ENCODE measurements at places on chromosomes 6 and 20. TPM values are rescaled to one million over a fixed set of nuclear protein-coding genes. Genes with fewer than 3 reads are reported as not detected.
A peak's percentile ranks its signal among the peaks of the same experiment; 100 is the strongest.

DNA sequence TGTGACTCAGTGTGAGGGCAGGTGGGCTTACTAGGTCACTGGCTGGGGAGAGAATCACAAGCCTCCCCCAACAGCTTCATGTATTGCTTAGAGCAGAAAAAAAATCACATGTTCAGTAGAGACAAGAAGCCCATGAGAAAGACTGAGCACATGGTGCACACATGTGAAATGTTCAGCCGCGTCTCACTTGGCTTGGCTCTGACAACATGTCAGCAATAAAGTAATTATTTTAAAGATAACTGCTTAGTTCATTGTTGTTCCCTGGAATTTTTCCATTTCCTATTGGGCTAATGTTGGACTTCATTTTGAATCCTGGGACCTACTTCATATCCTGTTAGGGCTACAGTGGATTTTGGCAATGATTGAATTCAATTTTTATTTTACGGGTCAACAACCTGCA is 222.6 kb downstream of the C6orf118 start:
- H3K36me3 ChIP-seq, result no peaks in the 10 kb centered on the region
- H3K4me1 ChIP-seq, result no peaks in the 10 kb centered on the region

The PPP1R14C gene
- 0.26 TPM for total RNA-seq

GRCh38 chr20:32985596-32985995 is 18.6 kb downstream of the SUN5 start:
- peaks cover 4% of the 10 kb centered on the region for H3K4me1 ChIP-seq
- H3K36me3 ChIP-seq, result no peaks in the 10 kb centered on the region
- DNase-seq, result no peak
- no peak overlapping the region for H3K27ac ChIP-seq

- DNase-seq, result no peak
- H3K4me3 ChIP-seq, result no peak overlapping the region
- H3K27ac ChIP-seq, result no peak overlapping the region
- no peaks in the 10 kb centered on the region for H3K4me1 ChIP-seq
These were observed 83.8 kb upstream of the ELOVL5 start for GRCh38 chr6:53432318-53433161.

DNA sequence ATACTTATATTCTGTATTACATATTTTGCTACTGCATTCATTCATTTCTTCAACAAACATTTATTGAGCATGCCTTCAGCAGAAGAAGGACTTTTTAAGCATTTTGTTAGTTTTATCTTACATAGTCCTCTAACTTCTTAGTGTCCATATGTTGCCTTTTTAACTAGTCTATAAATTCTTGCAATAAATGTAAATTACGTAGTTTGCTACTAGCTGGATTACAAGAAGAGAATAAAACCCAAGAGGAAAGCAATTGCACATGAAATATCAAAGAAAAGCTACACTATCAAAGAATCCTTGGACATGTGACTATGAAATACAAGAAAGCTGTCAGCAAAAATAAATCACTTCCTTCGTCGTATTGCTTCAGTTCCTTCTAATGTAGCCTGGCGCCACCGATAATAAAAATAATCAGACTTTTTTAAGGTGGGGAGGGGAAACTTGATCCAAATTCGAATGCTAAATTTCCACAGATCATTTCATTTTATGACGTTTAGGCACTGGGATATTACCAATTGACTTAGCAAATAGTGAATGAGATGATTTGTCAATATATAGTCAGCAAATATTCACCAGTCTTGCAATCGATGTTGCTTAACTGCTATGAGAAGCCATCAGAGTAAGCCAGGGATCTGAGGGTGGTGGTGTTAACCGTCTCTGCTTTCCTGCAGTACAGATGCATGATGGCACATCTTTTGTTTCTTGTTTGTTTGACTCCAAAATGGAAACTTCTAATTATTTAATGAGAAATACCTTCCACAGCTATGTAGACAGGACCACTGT is 258.7 kb upstream of the EXOC2 start:
- no peaks in the 10 kb centered on the region for H3K27me3 ChIP-seq
- DNase-seq, result no peak
- H3K4me1 ChIP-seq, result no peaks in the 10 kb centered on the region
- H3K4me3 ChIP-seq, result no peak overlapping the region
- H3K36me3 ChIP-seq, result no peaks in the 10 kb centered on the region
- H3K27ac ChIP-seq, result no peak overlapping the region

- no peaks in the 10 kb centered on the region for H3K27me3 ChIP-seq
- no peaks in the 10 kb centered on the region for H3K36me3 ChIP-seq
- DNase-seq, result no peak
- H3K4me1 ChIP-seq, result peaks cover 21% of the 10 kb centered on the region
- H3K27ac ChIP-seq, result peak overlapping the region; percentile 48
These were observed 301.2 kb downstream of the CDKAL1 start for GRCh38 chr6:20835315-20836010.

The TINAG gene
- not detected for total RNA-seq

GRCh38 chr6:1535295-1535694 is 74.4 kb upstream of the FOXC1 start:
- H3K36me3 ChIP-seq, result no peaks in the 10 kb centered on the region
- no peak overlapping the region for H3K4me3 ChIP-seq
- DNase-seq, result no peak
- no peaks in the 10 kb centered on the region for H3K4me1 ChIP-seq
- no peaks in the 10 kb centered on the region for H3K27me3 ChIP-seq
- H3K27ac ChIP-seq, result no peak overlapping the region

The GDAP1L1 gene
- total RNA-seq, result 1.3 TPM

- H3K27ac ChIP-seq, result no peak overlapping the region
- no peaks in the 10 kb centered on the region for H3K36me3 ChIP-seq
- H3K27me3 ChIP-seq, result no peaks in the 10 kb centered on the region
- peak; percentile 24 for DNase-seq
- peaks cover 31% of the 10 kb centered on the region for H3K4me1 ChIP-seq
These were observed 384.4 kb upstream of the JARID2 start for GRCh38 chr6:14861491-14861943.

DNA sequence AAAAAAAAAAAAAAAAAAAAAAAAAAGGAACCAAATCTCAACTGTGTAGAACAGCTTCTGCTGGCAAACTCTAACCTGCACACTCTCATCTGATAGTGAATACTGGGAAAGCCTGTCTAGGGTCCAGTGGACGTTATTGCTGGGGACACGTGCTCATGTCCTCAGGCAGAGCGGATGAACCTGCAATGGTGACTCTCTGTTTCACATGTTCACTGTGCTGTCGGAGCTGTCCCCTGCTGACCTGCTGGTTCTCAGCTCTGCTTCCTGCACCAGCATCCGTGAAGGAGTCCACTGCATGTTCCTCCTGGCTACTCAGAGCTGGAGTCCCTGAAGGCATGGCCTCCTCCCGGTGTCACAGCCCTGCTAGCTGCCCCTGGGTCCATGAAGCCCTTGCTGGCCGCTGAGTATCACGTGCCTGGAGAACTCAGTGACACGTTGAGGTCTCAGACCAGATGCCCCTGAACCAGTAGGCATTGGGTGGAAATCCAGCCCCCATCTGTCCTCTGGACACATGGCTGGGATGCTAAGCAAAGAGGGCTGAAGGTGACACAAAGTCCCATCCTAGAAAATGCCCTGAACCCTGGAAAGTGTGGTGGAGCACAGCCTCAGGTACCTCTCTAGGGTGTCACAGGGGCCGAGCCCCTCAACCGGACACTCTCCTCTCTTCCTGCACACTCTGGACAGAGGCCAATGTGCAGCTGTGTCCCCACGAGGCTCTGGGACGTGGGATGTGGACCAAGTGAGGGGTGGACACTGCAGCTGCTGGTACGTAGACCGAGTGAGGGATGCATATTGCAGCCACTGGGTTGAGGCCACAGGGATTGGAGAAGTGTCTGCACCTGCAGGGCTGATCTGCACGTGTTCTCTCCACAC is 54.9 kb upstream of the FRMD1 start:
- H3K36me3 ChIP-seq, result no peaks in the 10 kb centered on the region
- DNase-seq, result no peak
- peaks cover 13% of the 10 kb centered on the region for H3K27me3 ChIP-seq
- no peak overlapping the region for H3K4me3 ChIP-seq
- peaks cover 22% of the 10 kb centered on the region for H3K4me1 ChIP-seq

DNA sequence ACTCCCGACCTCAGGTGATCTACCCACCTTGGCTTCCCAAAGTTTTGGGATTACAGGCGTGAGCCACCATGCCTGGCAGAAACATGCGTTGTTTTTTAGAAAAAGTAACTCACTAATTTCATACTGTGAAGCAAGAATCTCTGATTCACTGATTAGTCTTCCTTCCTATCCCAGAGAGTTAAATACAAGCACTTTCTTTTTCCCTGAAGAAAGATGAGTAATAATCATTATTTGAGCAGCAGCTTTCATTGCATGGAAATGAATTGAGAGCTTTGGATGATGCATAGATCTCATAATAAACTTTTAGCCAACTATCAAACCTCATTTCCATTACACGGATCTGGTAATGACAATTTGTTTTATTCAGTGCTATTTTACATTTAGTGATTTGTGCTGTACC is 892.5 kb upstream of the EYS start:
- H3K27ac ChIP-seq, result no peak overlapping the region
- no peak for DNase-seq
- no peaks in the 10 kb centered on the region for H3K36me3 ChIP-seq
- no peaks in the 10 kb centered on the region for H3K4me1 ChIP-seq
- no peaks in the 10 kb centered on the region for H3K27me3 ChIP-seq

The OTOR gene
- not detected for total RNA-seq

Data from neural progenitor cell (in vitro differentiated cells).